Fibroblast of skin of left quadriceps (primary cell): ENCODE measurements at places on chromosomes 7 and 10.

GRCh38 chr7:89798599-89798996, 355.7 kb upstream of the STEAP1 start:
- DNase-seq, result no peak

GRCh38 chr7:44764665-44765578, 16.3 kb downstream of the ZMIZ2 start:
- DNase-seq, result no peak

DNA sequence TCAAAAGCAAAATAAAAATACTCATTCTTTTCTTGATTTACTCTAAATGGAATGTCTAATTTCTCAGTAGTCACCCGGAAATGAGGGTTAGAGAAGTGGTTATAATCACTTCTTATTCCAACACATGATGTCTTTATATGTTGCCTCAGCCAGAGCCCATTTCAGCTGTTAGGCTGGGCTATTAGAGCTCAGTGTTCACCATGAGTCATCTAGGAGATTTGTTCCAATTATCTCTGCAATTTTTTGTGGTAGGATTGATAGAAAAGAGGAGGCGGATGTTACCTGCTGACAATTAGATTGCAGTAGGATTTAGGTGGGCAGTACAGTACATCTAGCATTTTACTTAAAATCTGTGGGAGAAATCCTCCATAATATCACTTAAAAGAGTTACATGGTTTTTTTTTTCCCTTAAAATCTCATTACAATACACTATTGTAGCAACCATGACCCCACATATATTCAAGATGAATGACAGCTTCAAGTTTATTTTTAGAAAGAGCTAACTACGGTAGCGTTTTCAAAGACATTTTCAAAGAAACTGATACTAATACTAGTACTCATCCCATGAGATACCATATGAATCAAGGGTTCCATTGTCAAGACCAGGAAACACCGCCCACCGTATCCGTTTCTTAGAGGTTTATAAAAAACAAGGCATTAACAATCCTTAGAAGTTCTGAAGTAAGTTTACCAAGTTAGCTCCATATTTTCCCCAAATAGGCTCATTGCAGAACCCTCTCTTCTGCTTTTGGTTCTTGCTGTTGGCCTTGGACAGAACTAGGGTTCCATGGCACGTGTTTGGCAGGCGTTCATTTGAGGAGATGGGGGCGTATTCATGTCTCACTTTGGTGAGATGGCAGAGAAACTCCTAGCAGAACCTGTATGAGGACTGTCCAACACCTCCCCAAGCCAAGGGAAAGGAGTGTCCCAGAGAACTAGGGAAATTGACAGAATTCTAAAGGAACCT, 10.4 kb downstream of the CPA2 start:
- peak; percentile 75 for DNase-seq

GRCh38 chr10:131743190-131744151, 157.3 kb upstream of the PPP2R2D start:
- DNase-seq, result no peak

DNA sequence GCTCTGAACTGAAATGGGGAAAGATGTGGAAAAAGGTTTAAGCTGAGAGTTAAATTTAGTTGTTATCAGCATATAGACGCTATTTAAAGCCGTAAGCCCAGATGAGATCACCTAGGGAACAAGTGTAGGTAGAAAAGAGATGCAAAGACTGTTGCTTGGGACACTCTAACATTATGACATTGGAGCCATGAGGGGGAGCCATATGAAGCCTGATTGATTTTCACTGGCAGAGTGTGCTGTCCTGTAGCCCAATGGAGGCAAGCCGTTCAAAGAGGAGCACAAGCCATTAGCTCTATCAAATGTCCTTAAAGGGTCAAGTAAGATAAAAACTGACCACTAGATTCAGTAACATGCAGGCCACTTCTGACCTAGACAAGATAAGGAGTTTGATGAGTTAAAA, 223.3 kb downstream of the TWIST1 start:
- no peak for DNase-seq

GRCh38 chr10:81600185-81600584, 274.8 kb upstream of the NRG3 start:
- peak; percentile 2 for DNase-seq

- peak; percentile 57 for DNase-seq
These were observed at the start of gene NDUFB8 for GRCh38 chr10:100529475-100530298. NDUFB8 (minus strand) TSS chr10:100529871; CDS start chr10:100529851, 20 bp downstream.

GRCh38 chr10:11213137-11213536, 195.5 kb downstream of the CELF2 start:
- no peak for DNase-seq

DNA sequence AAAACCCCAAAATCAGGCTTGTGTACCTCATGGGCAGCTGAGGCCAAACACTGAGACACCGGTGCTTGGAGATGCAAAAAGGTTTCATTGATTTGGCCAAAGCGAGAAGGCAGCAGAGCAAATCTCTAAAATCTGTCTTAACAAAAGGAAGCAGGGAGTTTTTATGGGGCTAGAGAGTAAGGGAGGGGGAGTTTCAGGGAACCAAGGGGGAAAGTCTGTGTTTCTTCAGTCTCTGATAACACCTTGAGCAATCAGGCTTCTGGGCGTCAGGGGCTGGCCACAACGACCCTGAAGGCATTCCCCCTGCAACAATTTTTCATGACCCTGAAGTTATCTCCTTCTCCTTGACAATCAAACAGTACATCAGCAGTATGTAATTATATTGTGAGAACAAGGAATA, 2.7 kb upstream of the ZNF786 start:
- DNase-seq, result no peak

DNA sequence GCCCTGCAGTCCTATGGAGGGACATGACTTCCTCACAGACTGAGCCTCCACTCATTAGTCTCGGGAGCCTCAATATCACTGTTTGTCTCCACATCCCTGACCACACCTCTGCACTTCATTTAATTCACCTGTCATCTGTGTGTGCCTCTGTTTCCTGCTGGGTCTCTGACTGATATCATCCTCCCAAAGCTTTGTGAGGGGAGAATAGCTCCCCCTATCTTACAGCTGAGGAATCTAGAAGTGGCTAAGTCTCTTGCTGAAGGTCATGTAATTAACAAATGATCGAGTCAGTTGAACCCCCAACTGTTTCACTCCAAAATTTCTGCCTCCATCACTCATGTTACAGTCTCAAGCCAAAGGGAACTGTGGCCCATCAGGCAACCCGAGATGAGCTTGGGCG, 5.5 kb upstream of the CPXM2 start:
- DNase-seq, result no peak

DNA sequence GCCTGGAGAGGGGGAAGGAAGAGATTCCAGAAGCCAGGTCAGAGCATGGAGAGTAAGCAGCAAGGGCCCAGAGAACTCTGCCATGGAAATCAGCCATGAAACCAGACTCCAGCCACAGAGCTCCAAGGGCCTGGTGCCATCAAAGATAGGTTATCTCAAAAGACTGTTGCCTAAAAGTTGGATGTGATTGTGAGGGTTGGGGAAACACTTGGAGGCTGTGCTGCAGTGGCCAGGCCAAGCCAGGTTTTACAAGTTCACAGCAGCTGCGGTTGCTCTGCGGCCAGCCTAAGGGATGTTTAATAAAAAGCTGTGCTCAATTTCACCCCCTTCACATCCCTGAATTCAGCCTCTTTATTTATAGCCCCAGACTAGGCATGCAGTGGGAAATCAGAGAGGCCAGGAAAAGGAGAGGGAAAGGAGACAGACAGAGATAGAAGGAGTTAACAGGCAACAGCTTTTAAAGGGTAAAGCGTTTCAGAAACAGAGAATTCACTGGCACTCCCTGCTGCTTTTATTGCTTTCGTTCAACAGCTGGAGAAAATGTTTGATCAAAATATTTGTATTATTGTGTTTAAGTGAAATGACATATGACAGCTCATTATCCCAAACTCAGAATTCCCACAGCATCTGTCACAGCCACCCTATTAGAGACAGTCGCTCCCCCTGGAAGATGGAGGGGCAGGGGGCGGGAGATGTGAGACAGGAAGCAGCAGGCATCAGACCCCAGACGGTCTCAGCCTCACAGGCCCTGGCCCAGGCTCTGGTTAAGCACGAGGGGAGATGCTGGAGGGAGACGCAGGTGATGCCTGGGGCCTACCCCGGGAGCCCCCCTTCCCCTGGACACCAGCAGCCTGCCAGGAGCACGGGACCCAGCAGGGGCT, 140.1 kb downstream of the GLI3 start:
- DNase-seq, result peak; percentile 49

DNA sequence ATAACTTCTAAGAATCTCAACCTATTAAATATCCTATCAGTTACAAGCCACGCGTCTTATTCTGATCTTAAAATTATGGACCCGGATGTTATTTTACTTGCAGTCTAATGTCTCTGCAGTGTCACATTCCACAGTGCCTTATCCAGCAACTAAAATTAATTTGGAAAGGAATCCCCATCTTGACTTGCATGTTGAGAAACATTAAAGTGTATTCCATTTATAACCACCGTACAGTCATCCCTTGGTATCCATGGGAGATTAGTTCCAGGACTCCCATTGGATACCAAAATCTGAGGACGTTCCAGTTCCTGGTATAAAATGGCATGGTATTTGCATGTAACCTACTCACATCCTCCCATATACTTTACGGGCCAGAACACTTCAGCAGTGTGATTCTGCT, 194.7 kb downstream of the ARHGAP21 start:
- DNase-seq, result no peak

- DNase-seq, result peak; percentile 89
These were observed 435.8 kb downstream of the EXOC4 start for GRCh38 chr7:133688483-133689239.

GRCh38 chr7:118281196-118281595, 56.7 kb downstream of the ANKRD7 start:
- DNase-seq, result no peak

DNA sequence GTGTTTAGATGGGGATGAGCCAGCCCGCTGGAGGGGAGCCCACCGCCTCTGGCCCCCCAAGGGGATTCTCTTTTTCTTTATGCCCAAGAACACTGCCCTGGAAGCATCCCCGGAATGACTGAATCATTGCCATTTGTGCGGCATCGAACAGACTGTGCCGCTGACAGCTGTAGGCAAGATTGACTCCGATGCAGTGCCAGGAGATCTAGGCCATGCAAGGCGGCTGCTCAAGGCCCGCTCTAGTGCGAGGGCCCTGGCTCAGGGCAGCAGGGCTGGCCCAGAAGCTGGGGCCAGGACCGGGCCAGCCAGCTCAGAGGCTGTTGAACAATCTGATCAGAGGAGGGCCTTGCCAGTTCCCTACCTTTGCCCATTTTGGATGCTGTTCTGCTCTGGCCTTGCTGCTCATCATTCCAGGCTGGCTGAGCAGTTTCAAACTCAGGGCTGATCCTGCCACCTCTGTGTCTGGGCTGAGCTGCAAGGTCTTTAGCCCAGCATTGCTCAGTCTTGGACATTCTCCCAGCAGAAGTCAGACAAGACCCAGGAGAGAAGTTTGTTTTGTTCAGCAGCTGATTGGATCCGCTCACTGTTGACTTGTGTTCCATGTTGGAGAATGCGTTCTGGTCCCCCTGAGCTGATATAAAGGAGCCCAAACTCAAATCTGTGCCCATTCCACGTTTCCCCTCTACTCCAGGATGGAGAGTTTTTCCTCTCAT, 485.3 kb upstream of the GALNT17 start:
- DNase-seq, result no peak

- DNase-seq, result no peak
These were observed 607 bp upstream of the GGCT start for GRCh38 chr7:30505174-30505697.

- no peak for DNase-seq
These were observed 266.2 kb downstream of the SLC25A13 start for GRCh38 chr7:96055717-96056116.

GRCh38 chr7:100825215-100825671, 2.1 kb downstream of the EPHB4 start:
- no peak for DNase-seq

DNA sequence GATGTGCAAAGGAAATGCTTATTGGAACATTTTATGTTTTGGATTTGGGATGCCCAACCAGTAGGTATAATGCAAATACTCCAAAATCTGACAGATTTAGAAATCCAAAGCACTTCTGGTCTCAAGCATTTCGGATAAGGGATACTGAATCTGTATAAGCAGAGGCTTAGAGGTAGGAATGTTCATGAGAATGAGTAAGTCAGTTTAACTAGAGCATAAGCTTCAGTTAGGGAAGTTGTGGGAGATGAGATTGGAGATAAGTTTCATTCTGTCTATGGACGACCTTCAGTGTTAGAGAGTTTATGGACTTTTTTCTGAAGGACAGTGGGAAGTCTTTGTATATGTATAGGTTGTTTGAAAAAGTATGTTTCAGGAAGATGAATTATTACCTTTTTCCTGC, 10.4 kb downstream of the TAX1BP1 start:
- no peak for DNase-seq

DNA sequence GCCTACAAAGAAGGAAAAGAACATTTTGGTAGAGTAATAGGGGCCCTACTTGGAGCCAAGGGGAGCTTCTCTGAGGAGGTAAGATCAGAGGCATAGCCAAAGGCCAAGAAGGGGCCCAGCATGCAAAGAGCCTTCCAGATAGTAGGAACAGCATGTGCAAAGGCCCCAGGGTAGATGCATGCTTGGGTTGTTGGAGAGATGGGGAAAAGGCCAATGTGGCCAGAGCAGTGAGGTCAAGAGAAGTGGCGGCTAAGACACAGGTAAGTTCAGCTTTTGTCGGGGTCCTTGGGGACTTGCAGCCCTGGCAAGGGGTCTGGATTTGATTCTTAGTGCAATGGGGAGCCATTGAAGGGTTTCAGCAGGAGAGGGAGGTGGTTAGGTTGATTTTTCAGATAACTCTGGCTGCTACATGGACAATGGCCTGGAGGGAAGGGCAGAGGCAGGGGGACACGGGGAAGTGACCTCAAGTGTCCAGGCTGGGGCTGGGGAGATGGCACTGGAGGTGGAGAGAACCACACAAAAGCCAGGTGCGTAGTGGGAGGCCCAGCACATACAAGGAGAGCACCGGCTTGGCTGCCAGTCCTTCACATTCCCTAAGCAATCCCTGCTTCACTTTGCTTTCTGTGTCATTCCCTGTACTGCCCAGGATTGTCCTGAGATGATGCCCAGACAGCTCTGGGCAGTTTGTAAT, 16.5 kb downstream of the GRID1 start:
- DNase-seq, result no peak

DNA sequence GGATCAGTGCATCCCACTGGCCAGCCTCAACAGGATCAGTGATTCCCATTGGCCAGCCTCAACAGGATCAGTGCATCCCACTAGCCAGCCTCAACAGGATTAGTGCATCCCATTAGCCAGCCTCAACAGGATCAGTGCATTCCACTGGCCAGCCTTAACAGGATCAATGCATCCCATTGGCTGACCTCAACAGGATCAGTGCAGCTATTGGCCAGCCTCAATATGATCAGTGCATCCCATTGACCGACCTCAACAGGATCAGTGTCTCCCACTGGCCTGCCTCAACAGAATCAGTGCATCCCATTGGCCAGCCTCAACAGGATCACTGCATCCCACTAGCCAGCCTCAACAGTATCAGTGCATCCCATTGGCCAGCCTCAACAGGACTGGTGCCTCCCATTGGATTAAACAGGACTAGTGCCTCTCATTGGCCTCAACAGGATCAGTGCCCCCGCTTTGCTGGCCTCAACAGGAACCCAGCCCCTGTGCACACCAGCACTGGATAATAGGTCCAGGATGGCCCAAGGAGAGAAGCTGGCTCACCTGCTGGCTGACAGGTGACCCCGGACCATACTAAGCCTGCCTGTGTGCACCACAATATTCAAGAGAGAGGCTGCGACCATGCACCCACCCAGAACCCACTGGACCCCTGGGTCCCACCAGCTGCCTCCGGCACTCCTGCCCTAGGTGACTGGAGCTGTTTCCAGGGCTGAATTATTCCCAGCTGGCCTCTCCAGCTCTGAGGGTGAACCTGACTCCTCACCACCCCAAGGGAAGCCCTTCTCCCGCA, 59.9 kb downstream of the PDGFA start:
- no peak for DNase-seq
